Hindlimb muscle (tissue), 1 donor: ENCODE measurements at places on chromosomes 13 and 19.

GRCh38 chr13:48159826-48160225 lies 64.9 kb upstream of the MED4 start:
- DNase-seq, result no peak

DNA sequence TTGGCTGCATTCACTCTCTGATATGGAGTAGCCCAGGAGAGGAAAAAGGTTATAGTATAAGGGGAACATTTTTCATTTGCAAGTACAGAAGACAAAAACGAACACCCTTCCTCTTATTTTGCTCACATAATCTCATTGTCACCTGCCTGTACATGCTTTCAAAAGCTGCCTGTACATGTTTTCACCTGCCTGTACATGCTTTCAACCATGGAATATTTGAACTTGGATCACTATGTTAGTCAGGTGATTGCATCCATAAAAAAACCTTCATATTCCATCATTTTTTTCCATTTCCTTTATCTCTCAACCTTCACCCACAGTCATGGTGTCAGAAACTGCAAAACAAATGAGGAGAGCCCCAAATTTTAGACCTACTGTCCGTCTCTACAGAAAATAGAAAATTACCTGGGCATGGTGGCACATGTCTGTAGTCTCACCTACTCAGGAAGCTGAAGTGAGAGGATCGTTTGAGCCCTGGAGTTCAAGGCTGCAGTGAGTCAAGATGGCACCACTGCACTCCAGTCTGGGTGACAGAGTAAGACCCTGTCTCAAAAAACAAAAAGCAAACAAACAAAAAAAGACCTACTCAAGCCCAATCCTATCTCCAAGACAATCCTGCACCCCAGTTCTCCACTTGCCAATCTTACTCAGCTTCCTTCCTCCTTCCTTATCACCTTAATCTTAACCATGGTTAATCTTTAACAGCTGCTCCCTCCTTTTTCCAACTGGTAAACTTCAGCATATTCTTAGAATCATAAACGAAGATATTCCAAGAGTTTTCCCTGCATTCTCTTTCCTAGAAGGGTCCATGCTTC lies 11.6 kb downstream of the IGFL2 start:
- DNase-seq, result no peak

DNA sequence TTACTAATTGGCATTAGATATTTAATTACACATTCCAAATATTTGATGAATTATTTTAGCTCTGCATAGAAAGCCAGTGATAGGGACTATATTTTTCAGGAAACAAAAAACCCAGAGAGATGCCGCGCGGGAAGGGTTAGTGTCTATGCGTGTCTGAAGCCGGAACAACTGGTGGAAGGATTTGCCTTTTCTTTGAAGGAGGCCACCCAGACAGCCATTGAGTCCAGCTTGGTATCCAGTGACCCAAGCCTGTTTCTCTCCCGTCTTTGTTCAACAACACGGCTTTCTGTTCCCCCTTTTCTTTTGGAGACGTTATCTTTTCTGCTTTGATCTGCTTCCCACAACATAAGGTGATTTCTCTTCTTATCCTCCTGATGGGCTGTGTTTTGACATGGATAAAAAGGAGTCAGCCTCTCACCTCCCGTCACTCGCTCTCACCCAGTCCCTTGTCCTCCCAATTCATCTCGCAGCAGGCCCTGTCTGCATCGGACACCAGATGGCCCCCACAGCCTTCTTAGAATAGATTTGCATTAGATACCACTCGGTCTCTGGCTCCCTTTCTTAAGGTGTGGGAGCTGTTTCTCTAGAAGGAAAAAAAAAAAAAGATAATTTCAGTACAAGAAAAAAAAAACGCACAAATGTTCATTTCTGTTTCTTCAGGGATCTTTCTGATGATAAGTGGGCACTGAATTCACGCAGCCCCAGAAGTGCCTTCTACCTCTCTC lies 361.8 kb downstream of the ZNF536 start:
- DNase-seq, result peak; percentile 63

DNA sequence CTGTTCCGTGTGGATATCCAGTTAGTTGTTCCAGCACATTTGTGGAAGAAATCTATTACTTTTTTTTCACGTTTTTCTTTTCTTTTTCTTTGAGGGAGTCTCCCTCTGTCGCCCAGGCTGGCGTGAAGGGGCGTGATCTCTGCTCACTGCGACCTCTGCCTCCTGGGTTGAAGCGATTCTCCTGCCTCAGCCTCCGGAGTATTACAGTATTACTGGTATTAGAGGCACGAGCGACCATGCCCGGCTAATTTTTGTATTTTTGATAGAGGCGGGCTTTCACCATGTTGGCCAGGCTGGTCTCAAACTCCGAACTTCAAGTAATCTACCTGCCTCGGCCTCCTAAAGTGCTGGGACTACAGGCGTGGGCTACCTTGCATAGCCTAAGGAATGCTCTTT lies 43.6 kb downstream of the ZNF611 start:
- no peak for DNase-seq

GRCh38 chr19:47768604-47769003 lies 9.9 kb upstream of the SELENOW start:
- no peak for DNase-seq

GRCh38 chr13:50594276-50595051 lies 249.0 kb downstream of the DLEU7 start:
- DNase-seq, result no peak

DNA sequence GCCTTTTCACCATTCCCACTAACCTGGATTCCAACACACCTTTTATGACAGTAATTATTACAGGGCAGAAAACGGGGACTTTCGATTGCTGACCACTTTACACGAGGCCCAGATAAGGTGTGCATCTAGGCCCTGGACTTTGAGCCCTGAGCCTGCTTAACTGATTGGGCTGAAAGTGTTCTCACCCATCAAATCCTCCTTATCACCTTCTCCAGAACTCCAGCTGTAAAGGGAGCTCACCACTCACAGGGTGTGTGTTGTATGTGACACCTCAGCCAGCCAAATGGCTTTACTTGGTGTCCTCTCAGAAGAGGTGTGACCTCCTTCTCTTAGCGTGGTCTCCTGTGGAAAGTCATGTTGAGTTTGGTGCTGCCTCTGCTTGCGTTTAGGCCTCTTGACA lies 36.5 kb downstream of the SIPA1L3 start:
- DNase-seq, result no peak

- peak; percentile 69 for DNase-seq
Measured at GRCh38 chr19:18364826-18365528, 21.0 kb upstream of the GDF15 start.

DNA sequence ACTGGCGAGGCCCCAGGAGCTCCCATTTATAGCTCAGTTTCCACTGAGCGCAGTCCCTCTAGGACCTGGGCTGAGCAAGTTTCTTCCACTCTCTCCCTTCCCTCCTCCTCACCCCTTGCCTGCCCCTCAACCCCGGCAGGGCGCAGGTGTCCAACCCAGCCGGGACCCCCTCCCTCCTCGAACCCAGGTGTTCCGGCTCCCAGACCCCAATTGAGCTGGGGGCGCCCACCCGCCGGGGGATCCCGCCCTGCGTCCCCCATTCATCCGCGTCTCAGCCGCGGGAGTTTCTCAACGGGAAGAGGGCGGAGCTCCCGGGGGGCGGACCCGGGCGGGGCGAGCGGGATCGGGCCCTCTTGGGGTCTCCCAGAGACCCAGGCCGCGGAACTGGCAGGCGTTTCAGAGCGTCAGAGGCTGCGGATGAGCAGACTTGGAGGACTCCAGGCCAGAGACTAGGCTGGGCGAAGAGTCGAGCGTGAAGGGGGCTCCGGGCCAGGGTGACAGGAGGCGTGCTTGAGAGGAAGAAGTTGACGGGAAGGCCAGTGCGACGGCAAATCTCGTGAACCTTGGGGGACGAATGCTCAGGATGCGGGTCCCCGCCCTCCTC lies at the start of gene KIRREL2:
Gene KIRREL2, plus strand, starts transcription at position 366 of the 604 bp plus-strand sequence. Its CDS starts 209 bp downstream, at position 575.
- no peak for DNase-seq

GRCh38 chr13:94658926-94659597 lies 53.3 kb downstream of the SOX21 start:
- DNase-seq, result no peak

DNA sequence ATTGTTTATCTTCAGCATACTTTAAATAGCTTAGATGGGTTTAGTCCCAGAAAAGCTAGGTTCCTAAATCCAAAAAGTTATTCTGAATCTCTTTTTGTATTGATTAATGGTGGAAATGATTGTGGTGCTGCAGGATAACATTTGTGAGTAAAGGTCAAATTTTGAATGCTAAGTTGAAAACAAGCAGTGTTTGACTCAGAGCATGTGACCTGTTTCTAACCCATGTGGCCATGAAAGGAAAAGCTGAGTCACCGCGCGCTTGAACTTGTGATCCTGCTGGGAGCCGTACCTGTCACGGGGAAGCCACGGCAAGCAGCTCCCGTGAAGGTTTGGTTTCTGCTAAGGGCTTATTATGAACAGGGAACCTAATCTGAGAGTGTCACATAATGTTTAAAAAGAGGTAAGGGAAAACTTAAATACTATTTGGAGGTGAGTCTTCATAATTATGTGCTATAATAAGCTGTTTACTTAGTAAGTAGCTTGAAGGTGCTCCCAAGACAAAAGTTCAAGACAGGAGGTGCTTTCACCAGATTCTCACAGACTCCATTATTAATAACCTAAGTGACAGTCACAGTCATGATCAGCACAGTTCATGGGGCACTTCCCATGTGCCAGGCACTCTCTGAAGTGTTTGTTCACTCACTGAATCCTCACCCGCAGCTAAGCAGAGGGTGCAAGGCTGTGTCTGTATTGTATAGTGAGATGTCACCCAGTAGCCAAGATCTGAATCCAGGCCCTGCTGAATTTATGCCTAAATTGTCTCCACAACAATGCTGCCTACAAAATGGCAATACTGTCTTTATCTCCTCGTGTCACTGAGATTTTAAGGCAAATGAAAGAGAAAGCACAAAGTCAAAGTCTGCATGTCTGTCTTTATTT lies 286.5 kb downstream of the MYO16 start:
- DNase-seq, result peak; percentile 64

GRCh38 chr19:40689339-40690049 lies 957 bp downstream of the NUMBL start:
- no peak for DNase-seq

- peak; percentile 62 for DNase-seq
Measured at GRCh38 chr19:51689751-51690453, 3.2 kb upstream of the SPACA6 start.

DNA sequence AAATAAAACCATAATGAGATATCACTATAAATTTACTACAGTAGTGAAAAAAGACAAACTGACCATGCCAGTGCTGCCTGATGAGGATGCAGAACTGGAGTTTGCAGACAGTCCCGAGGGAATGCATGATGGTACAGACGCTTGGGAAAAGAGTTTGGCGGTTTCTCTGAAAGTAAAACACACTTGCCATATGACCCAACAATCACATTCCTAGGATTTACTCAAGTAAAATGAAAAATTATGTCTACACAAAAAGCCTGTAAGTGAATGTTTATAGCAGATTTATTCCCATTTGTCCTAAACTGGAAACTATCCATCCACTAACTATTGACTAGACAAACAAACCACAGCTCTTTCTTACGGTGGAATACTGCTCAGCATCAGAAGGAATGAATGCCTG lies 271.0 kb downstream of the DNAJC15 start:
- DNase-seq, result no peak

DNA sequence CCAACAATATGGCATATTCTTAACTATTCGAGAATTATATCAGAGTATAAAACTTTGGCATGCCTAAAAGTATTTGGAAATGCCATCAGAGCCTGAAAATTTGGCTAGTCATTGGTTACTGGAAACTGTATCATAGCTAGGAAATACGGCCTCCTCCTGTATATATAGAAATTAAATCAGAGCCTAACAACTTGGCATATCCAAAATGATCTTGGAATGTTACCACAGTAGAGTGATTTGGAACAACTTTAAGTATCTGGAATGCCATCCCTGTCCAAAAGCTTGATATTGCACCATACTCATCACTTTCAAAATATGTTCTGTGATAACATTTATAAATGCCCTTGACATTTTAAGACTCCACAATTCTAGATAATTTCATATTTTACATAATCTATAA lies 335.8 kb downstream of the SLITRK1 start:
- no peak for DNase-seq

DNA sequence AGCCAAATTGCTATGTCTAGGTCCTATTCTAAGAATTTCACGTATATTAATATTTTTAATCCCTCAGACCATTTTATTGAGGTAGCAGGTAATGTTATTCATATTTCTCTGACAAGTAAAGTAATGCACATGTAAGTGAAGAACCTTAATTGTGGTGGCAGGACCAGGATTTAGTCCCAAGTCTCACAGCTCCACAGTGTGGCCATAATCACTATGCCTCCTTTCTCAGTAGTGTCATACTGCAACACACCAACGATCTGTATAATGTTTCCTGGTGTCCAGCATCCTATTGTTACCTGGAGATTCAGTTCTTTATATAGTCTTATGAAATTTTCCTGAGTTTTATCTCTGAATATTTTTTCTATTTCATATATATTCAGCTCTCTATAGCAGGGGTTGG lies 340.3 kb downstream of the OLFM4 start:
- DNase-seq, result no peak

DNA sequence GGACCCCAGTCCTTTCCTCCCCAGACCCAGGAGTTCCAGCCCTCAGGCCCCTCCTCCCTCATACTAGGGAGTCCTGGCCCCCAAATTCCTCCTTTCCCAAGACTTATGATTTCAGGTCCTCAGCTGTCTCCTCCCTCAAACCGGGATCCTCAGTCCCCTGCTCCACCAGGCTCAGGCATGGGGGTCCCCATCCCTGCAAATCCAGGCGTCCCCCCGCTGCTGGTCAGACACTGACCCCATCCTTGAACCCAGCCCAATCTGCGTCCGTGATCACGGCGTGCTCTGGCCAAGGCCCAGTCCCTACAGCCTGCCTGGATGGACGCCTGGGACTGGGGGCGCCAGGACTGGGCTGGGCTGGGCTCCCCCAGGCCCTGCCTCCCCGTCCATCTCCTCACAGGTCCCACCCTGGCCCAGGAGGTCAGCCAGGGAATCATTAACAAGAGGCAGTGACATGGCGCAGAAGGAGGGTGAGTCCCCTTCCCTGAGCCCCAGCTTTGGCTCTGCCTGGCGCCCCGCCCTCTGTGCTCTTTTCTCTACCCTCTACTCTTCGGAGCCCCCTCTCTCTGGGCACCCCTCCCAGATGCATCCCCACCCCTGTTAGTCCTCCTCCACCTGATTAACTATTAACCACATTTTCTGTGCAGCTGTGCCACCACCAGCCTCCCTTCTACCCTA lies 672 bp downstream of the HPN start:
- DNase-seq, result no peak

- DNase-seq, result no peak
Measured at GRCh38 chr19:1522061-1522460, 1.8 kb upstream of the PLK5 start.

GRCh38 chr19:33161201-33161600 lies 29.3 kb downstream of the WDR88 start:
- DNase-seq, result no peak

GRCh38 chr19:4454747-4455718 lies 2.6 kb downstream of the UBXN6 start:
- peak; percentile 55 for DNase-seq
